ENCODE measurements at places on chromosomes 12 and 14.
A peak's percentile ranks its signal among the peaks of the same experiment; 100 is the strongest.

DNA sequence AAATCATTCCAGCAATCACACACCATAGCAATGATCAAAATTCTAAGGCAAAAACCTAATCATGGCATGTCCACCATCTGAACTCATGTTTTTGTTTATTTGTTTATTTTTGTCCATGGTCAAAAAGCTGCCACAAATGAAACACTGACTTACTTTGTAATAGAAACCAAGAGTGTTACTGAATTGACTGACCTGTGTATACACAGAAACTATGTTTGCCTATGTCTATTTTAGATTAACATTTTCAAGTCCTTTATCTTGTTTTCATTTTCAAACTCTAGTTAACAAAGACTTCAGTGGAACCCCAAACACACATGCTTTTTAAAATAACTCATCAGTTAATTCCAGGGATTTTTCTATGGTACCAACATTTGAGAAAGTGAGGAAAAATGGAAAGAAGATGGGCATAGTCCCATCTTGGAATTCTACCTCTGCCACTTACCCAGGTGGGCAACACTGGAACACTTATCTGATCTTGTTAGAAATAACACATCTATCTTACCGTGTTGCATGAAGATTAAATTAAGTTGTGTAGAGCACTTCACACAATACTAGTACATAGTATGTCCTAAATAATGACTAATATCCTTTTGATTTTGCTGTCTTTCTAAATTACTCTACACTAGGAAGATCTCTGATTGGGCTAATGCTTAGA lies 6.4 kb downstream of the LUM start:
- no peak for DNase-seq

DNA sequence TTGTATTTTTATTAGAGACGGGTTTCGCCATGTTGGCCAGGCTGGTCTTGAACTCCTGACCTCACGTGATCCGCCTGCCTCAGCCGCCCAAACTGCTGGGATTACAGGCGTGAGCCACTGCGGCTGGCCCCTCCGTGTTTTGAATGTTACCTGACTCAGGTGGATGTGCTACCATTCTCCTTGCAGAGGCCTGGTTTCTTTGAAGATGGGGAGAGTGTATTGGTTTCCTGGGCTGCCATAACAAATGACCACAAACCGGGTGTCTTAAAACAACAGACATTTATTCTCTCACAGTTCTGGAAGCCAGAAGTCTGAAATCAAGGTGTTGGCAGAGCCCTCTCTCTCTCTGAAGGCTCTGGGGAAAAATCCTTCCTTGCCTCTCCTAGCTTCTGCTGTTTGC lies 98.0 kb downstream of the IRF2BPL start:
- DNase-seq = no peak

GRCh38 chr12:31322801-31323207 lies 3.1 kb downstream of the SINHCAF start:
- DNase-seq = no peak

DNA sequence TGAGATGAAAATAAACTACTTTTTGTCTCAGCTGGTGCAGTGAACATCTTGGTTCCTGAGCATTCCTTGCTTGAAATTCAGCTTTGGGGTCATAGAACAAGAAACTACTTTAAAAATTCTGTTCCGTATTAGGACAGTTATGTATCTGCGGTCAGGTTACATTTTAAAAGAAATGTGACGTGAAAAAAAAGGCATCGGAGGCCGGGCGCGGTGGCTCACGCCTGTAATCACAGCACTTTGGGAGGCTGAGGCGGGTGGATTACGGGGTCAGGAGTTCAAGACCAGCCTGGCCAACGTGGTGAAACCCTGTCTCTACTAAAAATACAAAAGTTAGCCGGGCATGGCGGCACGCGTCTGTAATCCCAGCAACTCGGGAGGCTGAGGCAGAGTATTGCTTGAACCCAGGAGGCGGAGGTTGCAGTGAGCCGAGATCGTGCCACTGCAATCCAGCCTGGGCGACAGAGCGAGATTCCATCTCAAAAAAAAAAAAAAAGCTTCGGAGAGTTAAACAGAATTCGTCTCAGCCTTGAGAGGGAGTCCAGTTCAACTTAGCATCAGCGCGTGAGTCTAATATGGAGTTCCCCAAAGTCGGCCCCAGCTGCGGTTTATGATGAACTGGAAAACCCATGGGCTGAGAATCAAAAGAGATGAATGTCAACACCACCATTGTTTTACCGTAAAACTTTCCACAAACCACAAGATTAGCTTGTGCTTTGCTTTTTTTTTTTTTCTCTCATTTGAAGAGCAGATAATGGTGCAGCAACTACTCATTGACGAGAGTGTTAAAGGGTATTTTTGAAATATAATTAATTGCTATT lies 2.1 kb upstream of the SLC2A13 start:
- no peak for DNase-seq

DNA sequence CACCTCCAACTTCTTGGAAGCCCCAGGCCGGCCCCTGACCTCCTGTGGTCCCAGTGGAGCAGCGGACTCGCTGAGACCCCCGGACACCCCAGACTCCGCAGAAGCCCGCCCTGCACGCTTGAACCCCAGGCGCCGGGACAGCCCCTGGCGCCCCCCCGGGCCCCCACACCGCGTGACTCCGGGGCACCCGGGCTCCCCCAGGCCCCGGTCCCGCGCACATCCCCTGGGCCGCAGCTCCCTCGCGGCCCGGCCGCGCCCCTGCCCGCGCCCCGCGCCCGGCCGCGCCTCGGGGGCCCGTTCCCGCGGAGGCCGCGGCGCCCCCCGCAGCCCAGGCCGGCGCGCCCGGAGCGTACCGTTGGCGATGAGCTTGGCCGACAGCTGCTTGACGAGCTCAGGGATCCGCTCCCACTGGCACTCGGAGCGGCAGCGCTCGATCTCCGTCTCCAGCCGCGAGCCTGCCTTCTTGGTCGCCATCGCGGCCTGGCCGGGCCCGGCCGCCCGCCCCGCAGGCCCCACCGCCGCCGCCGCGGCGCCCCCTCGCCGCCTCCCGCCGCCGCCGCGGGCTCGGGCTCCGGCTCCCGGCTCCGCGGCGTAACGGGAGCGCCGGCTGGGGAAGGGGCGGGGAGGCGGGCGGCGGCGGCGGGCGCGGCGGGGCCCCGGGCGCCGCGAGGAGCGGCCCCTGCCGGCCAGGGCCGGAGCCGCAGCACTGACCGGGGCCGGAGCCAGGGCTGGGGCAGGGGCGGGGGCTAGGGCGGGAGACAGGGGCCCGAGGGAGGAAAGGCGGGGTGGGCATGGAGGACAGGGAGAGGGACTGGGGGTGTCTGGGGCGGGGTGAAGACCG lies at the start of gene TTC7B:
Gene TTC7B, minus strand, starts transcription at position 609 of the 841 bp plus-strand sequence. Its CDS starts 135 bp downstream, at position 474.
- peak; percentile 51 for DNase-seq

DNA sequence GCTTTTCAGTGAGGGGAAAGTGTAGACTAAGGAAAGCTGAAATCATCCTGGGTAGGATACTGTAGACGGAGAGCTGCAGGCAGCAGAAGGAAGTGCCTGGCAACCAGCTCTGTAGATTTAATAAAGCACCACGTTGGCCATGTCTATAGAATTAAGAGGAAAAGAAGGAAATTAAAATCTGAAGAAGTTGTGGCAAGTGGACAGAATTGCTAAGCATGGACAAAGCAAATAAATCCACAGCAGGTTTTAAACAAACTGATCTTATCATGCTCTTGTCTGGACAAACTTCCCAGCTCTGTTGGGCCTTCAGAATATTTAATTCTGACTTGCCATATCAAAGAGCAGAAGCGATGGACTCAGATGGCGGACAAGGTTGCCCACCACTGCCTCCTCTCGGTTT lies 27.2 kb upstream of the EVL start:
- no peak for DNase-seq

- DNase-seq = no peak
Observed at GRCh38 chr12:124964836-124965462, 24.0 kb downstream of the DHX37 start.

DNA sequence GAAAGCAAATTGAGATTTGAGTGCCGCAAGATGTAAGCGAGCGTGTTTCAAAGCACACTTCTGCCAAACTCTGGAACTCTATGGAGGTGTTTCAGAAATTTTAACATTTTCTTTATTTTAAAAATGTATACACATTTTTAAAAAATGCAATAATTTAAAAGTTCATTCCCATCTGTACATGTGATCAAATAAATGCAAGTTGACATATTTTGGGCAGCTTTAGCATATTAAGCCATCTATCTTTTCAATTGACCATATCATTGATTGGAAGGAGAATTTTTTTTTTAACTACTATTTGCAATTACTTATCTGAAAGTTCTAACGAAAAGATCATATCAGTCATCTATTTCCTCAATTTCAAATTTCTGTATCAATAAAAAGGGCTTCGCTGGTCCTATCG lies 101.3 kb downstream of the PPM1H start:
- no peak for DNase-seq

DNA sequence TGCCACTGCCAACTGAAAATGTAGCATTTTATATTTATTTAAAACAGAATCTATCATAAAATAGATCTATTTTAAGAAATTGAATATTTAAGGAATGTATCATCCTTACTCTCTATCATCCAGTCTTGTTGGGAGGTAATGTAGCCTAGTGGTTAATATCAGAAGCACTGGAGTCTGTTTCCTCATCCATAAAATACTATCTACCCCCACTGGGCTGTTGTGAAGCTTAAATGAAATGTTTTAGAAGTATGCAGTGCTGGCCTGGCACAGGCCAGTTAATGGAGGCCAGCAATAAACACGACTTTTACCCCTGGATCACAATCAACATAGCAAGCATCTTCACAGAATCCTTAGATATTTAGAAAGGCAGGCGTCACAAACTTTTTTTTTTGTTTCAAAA lies 188.0 kb downstream of the CAND1 start:
- no peak for DNase-seq

GRCh38 chr12:52395761-52396434 lies 10.2 kb downstream of the KRT82 start:
- no peak for DNase-seq

DNA sequence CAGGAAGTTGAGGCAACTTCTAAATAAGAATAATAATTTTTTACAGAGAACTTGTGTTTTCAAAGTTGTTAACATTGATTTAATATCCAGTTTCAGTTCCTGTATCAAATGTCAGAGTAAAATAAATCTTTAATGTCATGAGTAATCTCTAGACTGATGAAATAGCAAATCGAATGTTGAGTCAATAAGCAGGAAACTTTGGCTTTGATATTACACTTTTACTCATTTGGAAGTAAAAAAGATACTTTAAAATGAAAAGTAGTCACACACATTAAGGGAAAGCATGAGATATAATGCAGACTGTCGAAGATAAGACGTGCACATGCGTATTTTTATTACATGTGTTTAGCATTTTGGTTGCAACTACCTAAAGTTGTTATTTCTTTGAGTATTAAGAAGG lies 78.2 kb upstream of the PTGDR start:
- peak; percentile 2 for DNase-seq

- DNase-seq = no peak
Observed at GRCh38 chr12:76024102-76024781, 7.3 kb downstream of the PHLDA1 start.

DNA sequence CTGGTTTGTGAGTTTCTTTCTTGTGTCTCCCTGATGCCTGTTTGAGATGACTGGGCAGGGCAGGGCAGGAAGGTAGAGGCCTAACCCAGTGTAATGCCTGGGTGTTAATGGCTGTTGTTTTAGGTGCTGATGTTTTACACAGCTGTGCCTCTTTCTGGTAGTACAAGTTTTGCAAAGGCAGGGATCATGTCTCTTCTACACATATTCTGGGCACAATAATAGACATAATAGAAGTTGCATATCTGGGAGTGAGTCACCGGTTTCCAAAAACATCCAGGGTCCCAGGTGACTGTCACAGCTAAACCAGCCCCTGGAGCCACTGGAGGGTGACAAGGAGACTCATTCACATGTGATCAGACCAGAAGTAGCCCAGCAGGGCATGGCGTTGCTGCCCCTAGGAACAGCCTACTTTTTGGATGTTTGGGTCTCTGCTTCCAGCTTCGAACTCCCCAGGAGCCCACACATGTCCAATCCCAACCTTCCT lies 18.1 kb downstream of the TPCN1 start:
- DNase-seq = no peak

DNA sequence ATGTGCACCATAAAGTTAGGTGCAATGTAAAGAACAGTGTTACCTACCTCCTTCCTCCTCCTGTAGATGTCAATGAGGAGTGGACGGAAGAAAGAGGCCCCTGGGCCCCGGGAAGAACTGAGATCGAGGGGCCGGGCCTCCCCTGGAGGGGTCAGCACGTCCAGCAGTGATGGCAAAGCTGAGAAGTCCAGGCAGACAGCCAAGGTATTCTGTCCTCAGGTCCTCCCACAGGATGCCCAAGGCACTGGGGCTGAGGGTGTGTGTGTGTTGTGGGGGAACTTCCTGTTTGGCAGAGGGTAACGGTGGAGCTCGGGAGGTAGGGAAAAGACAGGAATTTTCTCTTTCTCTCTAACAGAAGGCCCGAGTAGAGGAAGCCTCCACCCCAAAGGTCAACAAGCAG lies 6.4 kb downstream of the ATN1 start:
- DNase-seq = no peak

DNA sequence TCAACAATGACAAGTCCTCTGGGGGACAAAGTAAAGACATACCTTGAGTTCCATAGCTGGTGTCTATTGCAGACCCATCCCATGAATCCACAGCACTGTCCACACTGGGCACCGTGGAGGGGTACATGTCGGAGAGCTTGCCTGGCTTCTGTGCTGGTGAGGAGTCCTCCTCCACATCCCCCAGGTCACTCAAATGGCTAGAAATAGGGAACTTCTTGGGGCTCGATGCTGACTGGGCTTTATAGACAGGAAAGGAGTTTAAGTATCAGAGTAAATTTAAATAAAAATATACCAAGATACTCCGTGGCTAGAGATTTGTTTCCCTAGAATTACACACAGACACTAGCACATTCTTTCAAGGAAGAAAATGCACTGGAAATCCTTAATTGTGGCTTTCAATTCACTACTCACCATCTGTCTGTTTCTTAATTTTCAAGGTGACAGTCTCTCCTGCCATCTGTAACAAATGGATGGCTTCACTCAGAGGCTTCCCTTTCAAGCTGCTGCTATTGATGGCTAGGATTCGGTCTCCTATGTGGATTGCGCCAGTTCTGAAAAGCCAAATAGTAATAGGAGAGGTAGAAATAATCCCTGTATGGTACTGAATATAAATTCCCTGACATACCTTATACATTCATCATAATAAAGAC lies 90.1 kb downstream of the HELB start:
- DNase-seq = no peak

GRCh38 chr14:70919774-70920173 lies 12.5 kb downstream of the PCNX1 start:
- peak; percentile 51 for DNase-seq

- DNase-seq = no peak
Observed at GRCh38 chr14:99538275-99538674, 57.1 kb downstream of the CCNK start.

DNA sequence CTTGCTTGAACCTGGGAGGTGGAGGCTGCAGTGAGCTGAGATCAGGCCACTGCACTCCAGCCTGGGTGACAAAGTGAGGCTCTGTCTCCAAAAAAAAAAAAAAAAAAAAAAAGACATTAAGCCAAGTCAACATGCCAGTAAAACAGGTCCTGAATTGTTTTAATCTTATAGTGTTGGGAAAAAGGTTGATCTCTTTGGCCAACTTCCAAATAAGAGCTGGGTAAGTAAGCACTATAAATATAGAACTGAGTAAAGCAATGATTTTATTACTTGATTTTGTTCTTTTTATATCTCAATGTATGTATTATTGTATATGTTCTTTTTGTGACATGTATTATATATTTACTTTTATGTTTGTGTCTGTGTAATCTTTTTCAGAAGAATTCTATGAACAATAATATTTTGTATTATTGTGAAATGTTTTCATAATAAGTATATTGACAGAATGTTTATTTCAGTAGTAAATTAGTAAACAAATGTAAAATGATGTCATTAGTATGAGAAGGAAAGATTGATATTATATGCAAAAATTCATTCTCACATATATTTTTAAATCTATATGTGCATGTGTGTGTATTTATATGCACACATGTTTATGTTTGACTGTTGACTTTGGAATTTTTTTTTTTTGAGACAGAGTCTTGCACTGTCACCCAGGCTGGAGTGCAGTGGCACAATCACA lies 9.6 kb upstream of the AKAP6 start:
- no peak for DNase-seq
